ENCODE measurements at places on chromosomes 12 and 14.

GRCh38 chr14:74593241-74593953, 18.6 kb downstream of the LTBP2 start:
- DNase-seq = peak; percentile 51

DNA sequence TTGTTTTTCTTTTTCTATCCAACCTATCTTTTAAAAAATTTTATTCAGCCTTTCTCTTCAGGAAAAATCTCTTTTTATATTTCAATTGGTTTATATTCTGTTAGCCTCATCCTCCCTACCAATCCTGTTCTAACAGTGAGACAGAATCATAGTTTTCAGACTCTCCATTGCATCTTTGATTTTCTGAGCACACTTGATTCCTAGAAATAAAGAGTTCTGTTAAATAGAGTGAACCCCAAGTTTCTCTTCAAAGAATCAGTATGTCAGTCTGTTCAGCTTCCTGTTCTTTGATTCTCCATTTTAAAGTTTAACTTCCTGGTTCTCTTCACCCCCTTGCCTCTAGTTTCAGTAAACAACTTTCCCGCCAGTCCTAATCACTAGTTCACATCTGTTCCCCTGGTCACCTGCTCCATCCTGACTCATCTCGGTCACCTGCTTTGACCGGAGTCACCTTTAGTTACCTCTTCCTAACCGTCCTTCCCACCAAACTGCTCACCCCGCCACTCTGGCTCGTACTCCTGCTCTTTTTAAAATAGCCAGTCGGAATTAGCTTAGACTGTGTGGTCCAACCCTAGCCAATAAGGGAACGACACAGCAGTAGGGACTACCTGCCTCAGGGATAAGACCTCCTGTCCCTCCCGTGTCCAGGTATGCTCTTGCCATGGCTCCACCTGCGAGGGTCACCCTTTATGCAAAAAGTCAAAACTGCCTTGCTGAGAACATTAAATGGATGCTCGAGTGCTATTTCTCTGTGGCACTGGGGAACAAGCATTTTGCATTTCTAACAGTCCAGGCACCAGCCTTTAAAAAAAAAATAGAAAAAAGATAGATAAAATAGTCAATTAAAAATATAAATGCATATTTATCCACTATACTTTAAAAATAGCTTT, 48.4 kb downstream of the DDX51 start:
- DNase-seq = no peak

DNA sequence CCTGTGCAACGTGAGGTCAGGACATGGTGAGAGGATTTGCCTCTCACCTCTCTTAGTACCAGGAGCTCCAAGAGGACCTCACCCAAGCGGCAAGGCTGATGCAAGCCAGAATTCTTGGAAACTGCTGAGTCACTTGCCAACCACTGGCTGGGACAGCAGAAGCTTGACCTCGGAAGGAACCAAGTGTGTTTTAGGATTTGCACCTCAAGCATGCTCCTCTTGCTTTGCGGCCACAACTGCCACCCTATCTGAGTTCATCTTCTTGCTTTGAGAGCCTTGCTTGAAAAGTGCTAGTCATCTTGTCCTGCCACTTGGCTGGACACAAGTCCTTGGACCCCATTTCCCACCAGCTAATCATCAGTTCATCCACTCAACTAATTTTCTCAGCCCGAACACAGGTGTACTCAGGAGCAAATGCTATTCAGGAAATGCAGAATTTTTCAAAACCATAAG, 195.8 kb downstream of the SLC25A21 start:
- peak; percentile 53 for DNase-seq

GRCh38 chr12:58765653-58766512, 154.4 kb downstream of the LRIG3 start:
- no peak for DNase-seq

- DNase-seq = peak; percentile 72
Measured at GRCh38 chr14:80996049-80996901, 40.9 kb downstream of the TSHR start.

GRCh38 chr12:50070314-50071060, 13.1 kb downstream of the ASIC1 start:
- peak; percentile 91 for DNase-seq

DNA sequence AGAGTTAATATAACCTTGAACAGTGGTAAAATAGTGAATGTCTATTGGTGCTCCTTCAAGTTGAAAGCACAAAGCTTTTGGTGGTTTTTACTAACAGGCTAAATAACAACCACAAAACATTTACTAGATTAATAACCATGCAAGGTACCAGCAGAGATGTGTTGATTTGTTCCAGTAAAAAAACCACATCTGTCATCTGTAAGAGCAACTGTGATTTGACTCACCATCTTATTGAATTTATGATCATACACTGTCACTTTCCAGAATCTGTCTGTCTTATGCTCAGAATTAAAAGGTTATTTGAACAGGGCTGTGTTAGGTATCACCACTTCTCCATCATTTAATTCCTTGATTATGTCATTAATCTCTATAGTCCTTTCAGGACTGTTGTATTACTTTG, 107.0 kb upstream of the PTHLH start:
- no peak for DNase-seq

DNA sequence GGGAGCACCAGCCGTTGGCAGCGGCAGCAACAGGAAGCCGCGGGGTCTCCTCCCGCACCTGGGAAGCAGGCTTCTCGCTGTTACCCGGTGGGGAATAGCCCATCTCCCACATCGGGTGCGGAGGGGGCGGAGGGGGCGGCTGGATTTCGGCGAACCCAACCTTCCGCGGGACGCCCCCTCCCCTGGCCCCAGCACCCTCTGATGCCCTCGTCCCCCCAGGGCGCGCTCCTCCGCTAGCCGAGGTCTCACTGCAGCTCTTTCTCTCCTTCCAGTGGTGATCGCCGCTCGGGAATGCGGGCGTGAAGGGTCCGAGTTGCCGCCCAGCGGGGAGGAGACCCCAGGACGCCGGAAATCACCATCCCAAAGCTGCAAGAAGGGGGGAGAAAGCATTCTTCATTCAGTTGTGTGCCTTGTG, 303 bp downstream of the SAMD4A start:
- no peak for DNase-seq

- DNase-seq = no peak
Measured at GRCh38 chr12:63228853-63229252, 77.9 kb upstream of the AVPR1A start.

DNA sequence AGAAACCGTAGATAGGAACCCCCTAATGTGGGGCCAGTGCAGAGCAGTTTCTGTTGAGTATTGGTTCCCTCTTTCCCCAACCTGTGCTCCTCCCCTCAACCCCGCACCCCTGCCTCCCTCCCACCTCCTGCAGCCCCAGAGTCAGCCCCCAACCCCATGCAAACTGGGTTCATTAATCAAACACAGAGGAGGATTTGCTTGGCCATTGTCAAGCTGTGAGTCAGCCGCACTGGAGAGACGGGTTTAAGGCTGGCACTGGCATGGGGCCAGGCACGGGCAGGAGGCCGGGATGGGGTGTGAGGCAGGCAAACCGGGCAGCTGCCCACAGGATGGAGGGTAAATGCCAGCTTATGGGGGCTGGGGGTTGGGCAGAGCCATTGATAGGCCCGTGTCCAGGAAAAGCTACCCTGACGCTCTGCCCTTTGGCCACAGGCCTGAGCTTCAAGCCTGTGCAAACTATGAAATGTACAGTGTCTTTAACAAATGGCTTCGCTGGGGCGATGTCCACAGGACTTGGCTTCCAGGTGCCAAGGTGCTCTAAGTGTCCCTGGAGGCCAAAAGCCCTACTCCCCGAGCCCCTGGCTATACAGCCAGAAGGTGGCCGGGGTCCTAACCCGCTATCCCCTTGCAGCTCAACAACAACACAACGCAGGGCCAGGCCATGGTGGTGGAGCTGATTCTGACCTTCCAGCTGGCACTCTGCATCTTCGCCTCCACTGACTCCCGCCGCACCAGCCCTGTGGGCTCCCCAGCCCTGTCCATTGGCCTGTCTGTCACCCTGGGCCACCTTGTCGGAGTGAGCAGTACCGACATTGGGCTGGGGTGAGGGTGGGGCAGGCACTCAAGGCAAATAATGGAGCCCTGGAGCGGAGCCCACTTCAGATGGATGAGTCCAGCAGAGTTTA, 1.4 kb downstream of the AQP5 start:
- DNase-seq = no peak

DNA sequence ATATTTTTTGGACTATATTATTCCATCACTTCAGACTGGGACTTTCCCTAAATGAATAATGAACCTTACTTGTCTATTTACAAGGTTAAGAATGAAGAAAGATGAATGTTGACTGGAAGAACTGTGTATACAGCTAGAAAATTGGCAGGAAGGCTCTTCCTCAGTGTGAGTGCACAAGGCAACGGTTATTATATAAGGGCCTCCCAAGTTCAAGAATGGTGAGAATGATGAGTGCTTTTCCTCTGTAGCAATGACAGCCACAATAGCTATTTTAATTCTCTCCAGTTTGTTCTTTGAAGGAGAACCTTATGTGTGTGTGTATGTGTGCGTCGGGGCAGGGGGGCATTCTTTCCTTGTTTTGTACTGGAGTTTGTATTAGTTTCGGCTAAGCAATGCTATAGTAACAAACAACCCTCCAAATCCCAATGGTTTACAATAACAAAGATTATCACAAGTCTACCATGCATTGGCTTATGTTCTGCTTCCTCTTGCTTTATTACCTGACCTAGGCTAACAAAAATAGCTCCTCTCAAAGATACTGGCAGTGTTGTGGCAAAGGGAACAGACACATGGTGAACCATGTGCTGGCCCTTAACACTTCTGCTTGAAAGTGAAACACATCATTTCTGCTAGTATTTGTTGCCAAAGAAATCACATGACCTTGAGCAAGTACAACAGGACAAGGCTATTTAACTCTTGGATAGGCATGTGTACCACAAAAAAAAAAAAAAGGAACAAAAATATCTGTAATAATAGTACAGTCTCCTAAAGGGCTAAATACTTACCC, 139.5 kb downstream of the RMST start:
- peak; percentile 31 for DNase-seq

- DNase-seq = no peak
Measured at GRCh38 chr12:54879579-54879978, 25.3 kb downstream of the MUCL1 start.

GRCh38 chr14:22200977-22201605, 387.9 kb downstream of the DAD1 start:
- peak; percentile 43 for DNase-seq

DNA sequence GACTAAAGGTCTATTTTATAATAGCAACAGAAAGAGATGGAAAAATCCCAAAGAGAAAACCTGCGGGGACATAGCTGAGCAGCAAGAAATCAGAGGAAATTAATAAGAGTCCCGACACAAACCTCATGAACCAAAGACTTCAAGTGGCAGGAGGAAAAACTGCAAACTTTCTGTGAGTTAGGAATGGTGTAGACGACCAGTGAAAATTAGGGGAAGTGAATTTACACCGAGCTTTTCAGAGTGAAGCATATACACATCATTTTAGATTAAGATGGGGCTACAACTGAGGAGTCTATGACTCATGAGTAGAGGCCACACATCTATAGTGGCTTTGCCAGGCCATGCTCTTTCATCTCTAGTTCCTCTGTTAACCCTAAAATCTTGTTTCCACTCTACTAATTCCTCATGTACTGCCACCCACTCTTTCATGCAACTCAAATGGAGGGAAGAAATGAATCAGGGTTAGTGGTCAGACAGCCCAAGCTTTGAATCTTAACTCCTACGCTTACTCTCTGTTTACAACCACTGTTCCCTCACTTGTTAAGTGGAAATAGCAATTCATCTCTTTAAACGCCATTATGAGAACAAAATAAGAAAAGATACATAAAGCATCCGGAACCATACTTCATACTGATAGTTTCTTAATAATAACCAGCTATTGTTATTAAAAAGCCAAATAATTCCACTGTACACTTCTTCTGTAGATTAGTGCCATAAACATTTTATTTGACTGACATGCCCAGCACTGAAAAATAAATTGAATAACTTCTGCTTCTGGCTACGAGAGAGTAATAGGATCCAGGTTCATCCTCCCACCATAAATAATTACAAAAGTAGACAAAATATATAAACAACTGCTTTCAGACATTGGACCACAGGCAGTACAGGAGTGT, 219.3 kb downstream of the RMST start:
- DNase-seq = no peak

- no peak for DNase-seq
Measured at GRCh38 chr12:26938701-26939062, 412 bp downstream of the FGFR1OP2 start.

- DNase-seq = peak; percentile 21
Measured at GRCh38 chr12:10341892-10342509, 34.3 kb downstream of the KLRD1 start.

All from fibroblast of lung (primary cell).